Iris pigment epithelial cell (primary cell): ENCODE measurements at places on chromosomes 2 and 18.
A peak's percentile ranks its signal among the peaks of the same experiment; 100 is the strongest.

- DNase-seq: peak; percentile 14
These were observed 237.0 kb downstream of the ZNF407 start for GRCh38 chr18:74834424-74835309.

- DNase-seq: peak; percentile 58
These were observed 20.0 kb upstream of the NABP1 start for GRCh38 chr2:191657977-191658376.

GRCh38 chr18:43526426-43527145 is 249.3 kb upstream of the SYT4 start:
- no peak for DNase-seq

GRCh38 chr2:136023416-136023815 is 38.0 kb upstream of the DARS1 start:
- DNase-seq: no peak

DNA sequence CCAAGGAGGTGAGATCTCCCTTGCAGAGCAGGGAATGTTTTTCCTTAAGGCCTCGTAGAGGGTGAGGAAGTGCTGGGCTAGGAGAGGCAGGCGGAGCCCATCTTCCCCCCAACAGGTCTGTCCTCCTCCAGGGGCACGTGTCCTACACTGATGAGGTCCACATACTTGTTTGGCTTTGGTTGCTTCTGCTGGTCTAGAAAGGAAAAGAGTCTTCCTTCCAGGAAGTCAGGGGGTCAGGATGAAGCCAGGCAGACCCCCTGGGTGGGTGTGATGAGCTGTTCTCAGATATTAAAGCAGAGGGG is 6.0 kb downstream of the SH3BP4 start:
- DNase-seq: no peak

DNA sequence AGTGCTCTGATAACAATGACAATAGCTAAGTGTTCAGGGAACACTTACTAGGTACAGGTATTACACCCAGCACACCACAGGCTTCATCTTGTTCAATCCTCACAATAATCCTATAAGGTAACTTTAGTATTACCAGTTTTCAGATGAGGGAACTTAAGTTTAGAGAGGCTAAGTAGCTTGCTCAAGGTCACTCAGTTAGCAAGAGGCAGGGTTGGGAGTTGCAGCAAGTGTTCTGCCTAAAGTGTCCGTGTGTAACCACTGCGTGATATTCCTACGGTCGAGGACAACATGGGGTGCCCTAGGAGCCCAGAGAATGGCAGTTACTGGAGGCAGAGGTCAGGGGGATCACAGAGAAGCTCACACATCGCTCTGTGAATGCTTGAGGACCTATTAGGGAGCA is 30.2 kb upstream of the EGR4 start:
- DNase-seq: no peak

DNA sequence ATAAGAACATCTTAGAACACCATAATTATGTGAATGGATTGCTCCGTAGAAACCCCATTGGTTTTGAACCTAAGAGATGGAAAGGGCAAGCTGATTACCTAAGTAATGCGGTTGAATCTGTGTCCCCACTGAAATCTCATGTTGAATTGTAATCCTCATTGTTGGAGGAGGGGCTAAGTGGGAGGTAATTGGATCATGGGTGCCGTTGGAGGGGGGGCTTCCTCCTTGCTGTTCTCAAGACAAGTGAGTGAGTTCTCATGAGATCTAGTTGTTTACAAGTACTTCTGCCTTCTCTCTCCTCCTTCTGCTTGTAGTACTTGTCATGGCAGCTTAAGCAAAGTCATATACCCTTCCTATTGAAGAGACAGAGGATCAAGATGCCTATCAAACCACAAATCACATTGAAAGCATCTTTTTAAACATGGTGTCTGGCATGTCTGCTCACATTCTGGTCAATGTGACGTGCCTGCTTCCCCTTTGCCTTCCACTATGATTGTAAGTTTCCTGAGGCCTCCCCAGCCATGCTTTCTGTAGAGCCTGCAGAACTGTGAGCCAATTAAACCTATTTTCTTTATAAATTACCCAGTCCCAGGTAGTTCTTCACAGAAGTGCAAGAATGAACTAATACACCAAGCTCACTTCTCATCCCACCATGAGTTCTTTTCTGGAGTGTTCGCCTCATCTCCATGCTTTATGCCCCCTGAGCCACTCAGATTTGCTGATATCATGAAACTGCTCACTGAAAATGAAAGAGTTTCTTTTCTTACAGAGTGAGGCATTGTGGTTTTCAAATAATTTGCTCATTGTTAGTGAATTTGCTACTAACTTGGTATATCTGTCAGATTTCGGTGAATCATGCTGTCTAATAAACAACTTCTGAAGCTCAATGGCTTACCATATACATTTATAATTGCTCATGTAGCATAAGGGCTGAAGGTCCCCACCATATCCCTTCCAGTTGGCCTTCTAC is 23.6 kb downstream of the KCNE4 start:
- DNase-seq: peak; percentile 66

- DNase-seq: peak; percentile 61
These were observed 39.3 kb downstream of the MAP3K2 start for GRCh38 chr2:127348426-127349000.

DNA sequence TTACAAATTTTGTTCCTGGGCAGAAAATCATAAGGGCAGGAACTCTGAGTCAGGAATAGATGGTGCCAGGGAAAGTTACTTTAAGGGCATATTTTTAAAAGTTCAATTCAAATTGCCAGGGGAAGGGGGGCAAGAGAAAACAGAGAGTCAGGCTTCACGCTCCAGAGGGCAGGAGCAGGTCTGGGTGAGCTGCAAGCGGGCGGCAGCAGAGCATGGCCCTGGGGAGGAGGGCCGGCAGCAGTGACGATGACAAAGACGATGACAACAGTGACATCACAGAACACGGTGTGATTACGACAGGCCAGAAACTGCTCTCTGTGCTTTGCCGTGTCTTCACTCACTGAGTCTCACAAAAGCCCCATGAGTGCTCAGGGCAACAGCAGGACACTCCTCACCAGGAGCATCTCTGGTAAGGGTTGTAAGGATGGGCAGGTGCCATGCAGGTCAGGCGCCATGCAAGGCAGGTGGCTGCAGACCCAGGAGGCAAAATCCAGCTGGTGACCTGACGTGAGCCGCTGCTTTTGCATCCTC is 23.3 kb downstream of the CHST10 start:
- DNase-seq: no peak

GRCh38 chr18:42113529-42114191 is 158.6 kb downstream of the PIK3C3 start:
- peak; percentile 45 for DNase-seq

- peak; percentile 34 for DNase-seq
These were observed 14.9 kb upstream of the MSH6 start for GRCh38 chr2:47767880-47768609.

DNA sequence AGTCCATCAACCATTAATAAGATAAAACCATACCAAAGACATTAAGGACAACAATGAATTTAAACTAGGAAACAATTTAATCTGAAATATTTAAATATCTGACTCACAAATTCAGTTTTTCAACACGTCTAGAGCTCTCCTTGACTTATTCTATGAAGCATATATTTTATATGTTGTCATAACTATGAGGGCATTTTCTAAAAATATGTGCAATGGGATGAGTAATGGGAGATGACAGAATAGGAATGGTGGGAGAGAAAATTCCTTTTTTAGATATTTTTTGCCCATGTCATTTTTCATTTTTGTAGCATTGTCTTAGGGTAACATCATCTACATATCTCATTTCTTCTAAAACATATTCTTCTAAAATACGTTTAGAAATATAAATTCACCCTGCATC is 79.2 kb upstream of the CDH2 start:
- no peak for DNase-seq

GRCh38 chr2:174821628-174822027 is 57.4 kb upstream of the CHRNA1 start:
- DNase-seq: no peak

DNA sequence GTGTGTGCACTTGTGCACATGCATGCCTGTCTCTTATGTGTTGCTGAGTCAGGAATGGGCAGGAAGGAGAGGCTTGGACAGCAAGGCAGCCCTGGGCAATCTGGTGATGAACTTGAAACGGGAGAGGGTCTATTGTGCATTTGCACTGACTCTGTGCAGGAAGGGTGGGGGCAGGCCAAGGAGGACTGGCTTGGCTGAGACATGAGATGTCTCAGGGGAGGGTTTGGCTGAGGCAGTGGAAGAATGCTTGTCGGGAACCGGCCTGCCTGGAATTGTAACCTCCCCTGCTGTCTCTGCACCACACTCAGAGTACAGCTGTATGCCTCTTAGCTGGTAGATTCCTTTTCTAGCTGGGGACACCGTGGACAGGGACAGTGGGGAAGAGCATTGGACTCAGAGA is 176.1 kb upstream of the TNP1 start:
- DNase-seq: no peak

GRCh38 chr2:13652531-13653313 is 936.0 kb downstream of the TRIB2 start:
- DNase-seq: peak; percentile 65

GRCh38 chr18:79950515-79951341 is 725 bp downstream of the SLC66A2 start:
- DNase-seq: peak; percentile 28

- peak; percentile 45 for DNase-seq
These were observed 88.8 kb downstream of the EPAS1 start for GRCh38 chr2:46385786-46386577.

DNA sequence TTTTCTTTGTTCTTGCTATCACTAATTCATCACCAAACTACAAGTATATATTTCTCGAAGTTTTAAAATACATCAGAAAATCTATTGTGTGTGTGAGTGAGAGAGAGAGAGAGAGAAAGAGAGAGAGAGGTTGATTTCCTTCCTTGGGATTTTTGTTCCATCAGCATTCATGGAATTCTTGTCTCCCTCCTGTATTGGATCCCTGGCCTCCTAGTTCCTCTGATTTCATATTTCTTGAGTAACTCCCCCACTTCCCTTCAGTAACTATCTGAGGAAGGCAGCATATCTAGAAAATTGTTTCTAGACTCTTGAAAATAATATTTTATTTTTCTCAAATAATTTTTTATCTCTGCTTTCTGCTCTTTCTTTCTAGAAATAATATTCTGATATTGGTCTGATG is 13.3 kb upstream of the ACTR2 start:
- no peak for DNase-seq
